ENCODE measurements at places on chromosomes 5 and 9.

- DNase-seq: no peak
Observed at GRCh38 chr9:120592210-120592609, 12.2 kb upstream of the CDK5RAP2 start.

DNA sequence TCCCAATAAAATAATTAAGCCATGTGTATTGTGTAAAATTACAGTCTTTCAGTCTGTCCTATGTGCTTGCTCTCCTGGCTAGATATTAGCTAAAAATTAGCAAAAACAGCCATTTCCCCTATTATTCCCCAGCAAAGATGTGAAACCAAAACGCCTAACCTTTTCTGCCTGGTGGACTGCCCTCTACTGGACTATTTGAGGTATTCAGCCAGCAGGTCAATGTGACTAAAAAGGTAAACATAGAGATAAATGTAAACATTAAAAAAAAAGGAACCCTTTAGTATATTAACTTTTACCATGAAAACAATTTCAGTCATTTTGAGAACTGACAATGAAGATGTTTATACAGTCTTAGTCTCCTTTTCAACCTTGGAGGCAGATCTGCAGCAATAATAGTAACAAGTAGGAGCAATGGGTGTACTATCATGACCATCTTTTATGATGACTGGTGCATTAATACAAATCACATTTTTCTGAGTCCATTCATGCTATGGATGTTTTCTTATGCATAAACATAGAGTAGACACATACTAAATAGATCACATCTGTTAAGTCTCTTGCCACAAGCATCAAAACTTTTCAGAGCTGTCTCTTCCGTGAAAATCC lies 10.1 kb downstream of the ATG12 start:
- DNase-seq: no peak

- DNase-seq: no peak
Observed at GRCh38 chr9:98563212-98563907, 145.4 kb downstream of the GABBR2 start.

- no peak for DNase-seq
Observed at GRCh38 chr9:81522716-81523551, 166.4 kb downstream of the TLE1 start.

DNA sequence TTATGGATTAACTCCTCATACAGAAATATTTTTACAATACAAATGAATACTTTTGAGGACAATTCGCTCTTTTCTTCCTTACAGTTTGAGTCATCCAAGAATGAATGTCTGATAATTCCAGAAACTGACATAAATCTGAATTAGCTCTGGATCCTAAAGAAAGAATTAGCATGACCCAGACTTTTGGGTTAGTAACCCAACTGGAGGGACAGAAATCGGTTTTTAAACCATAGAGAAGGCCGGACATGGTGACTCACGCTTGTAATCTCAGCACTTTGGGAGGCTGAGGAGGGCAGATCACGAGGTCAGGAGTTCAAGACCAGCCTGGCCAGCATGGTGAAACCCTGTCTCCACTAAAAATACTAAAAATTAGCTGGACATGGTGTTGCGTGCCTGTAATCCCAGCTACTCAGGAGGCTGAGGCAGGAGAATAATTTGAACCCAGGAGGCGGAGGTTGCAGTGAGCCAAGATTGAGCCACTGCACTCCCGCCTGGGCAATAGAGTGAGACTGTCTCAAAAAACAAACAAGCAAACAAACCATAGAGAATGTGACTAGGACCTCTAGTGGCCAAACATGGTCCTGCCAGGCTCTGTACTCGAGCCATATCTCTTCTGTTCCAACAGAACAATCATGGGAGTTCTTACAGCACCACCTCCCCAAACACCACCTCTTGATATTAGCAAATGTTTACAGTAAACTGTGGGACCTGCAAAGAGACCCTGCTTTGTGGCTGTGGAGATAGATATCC lies 44.8 kb downstream of the LURAP1L start:
- no peak for DNase-seq

- DNase-seq: no peak
Observed at GRCh38 chr9:673264-673965, 168.1 kb upstream of the DMRT1 start.

DNA sequence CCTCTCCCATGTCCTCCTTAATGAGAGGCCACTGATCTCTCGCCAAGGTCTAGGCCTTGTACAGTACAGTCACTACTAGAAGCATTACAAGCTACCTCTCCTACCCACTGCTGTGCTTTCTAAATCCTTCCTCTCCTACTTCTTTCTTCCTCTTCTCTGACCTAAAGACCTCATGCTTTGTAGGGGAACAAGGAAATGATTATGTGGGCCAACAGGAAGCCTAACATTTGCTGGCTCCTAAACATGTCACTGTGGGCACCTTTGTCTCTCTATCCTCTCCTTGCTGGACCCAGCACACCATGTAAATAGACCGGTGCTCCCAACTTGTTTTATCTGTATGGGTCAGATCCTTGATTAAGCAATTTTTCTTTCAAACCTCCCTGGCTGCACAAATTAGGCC lies 16.7 kb downstream of the SLC28A3 start:
- DNase-seq: no peak

GRCh38 chr5:79666758-79667157 lies 22.9 kb upstream of the CMYA5 start:
- DNase-seq: no peak

DNA sequence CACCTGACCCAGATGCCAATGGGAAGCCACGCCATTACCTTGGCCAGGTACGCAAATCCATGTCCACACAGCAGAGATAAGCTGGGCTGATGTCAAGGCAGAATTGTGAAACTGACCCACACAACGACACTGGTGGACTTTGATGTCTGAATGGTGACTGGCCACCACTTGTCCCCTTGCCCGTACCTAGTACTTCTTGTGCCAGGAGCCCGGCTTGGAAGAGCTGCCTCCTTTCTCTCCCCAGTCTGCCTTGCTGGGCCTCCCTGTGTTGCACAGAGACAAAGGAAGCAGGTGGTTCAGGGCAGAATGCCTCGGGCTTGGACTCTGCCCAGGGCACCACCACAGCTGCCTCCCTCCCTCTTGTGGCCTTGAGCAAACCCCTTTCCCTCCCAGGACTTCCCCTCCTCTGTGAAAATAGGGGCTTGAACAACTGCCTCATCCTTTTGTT lies 23.3 kb downstream of the PTGES2 start:
- DNase-seq: no peak

GRCh38 chr5:14416621-14417275 lies 164.8 kb upstream of the OTULINL start:
- DNase-seq: no peak

- DNase-seq: no peak
Observed at GRCh38 chr5:634191-634590, 22.1 kb downstream of the CEP72 start.

DNA sequence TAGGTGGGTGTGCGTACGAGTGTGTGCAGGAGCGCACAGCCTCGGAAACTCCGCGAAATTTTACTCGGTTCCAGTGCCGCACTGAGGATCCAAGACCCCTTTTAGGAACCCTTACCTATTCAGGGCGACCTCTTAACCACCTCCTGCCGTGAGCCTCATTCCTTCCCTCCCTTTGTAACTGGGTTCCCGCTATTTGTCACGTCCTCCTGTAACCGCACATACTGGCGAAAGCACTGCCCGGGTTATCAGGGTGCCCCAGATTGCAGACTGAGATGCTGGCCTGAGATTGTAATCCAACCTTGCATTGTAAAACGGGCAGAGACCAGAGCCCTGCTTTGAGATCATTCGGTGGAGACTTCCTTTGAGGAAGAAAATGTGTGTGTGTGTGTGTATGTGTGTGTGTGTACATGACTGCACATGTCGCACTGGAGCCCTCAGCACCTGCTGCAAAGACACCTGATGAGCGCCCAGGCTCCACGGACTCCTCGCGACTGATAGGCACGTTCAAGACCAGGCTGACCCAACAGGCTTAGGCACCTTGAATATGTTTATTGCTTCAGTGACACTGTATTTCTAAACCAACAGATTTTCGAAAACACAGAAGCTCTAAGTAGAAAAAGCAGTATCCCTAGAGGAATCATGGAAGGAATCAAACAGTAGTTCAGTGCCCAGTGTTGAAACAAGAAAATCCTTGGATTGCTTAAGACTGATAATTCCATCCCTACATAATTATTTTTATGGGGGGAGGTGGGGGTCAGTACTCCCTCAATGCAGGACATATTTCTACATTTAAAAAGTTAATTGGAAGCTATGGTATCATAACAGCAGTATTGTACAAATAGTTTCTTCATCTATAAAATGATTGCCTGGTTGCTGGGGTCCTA lies 86.5 kb upstream of the TNFAIP8 start:
- DNase-seq: no peak
